ENCODE measurements at places on chromosomes 12 and 14.

- DNase-seq = no peak
Observed at GRCh38 chr12:7915661-7916403, 20.2 kb downstream of the SLC2A3 start.

- DNase-seq = no peak
Observed at GRCh38 chr12:89833337-89834252, 125.0 kb upstream of the ATP2B1 start.

DNA sequence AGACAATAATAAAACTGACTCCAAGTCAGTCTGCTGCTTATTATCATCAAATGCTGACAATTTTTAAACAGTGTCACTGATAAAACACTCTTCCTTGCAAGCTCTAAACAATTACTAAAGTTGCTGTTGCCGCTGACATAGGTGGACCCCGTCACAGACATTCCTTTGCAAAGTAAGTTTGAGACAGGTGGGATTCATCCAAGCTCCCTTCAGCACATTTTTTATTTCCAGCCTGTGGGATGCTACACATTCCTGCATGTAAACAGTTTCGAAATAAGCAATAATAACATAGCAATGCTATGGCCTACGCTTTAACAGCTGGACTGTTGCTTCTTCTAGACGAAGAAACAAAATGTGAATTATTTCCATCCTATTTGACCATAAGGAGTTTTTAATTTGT is 85.4 kb upstream of the HIF1A start:
- no peak for DNase-seq

DNA sequence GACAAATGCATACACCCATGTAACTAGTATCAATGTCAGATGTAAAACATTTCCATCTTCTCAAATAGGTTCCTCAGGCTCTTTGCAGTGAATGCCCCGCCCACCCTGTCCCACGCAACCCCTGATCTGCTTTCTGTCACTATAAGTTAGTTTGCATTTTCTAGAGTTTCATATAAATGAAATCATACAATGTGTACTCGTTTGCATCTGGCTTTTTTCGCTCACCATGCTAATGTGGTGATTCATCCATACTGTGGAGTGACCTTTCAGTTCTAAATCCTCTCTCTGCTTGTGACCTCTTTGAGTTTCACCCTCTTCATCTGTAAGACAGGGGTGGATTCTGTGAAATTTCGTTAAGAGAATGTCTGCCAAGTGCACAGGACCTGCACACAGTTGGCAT is 30.6 kb upstream of the MSI1 start:
- no peak for DNase-seq

DNA sequence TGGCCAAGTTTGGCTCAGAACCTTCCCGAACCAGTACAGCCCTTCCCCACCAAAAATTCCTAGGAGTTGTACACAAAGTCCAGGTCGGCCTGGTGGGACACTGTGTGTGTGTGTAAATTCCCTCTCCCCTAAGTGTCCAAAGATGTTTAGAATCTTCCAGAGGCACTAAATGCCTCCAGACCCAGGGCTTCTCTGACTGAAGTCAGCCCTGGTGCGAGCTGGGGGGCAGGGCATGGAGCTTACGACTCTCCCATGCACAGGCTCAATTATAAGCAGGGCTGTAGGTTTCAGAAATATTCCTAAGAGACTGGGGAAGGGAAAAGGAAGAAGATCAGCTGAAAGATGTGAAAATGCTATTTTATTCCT is 106.9 kb upstream of the ATF7IP start:
- DNase-seq = no peak

DNA sequence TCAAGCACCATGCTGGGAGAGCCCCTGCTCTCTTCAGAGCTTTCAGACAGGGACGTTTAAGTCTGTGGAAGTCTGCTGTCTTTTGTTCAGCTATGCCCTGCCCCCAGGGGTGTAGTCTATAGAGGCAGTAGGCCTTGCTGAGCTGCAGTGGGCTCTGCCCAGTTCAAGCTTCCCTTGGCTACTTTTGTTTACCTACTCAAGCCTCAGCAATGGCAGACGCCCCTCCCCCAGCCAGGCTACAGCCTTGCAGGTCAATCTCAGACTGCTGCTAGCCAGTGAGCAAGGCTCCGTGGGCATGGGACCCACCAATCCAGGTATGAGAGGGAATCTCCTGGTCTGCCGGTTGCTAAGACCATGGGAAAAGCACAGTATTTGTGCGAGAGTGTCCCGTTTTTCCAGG is 37.4 kb upstream of the C12orf71 start:
- DNase-seq = no peak

- no peak for DNase-seq
Observed at GRCh38 chr12:1313906-1314305, 280.5 kb downstream of the FBXL14 start.

DNA sequence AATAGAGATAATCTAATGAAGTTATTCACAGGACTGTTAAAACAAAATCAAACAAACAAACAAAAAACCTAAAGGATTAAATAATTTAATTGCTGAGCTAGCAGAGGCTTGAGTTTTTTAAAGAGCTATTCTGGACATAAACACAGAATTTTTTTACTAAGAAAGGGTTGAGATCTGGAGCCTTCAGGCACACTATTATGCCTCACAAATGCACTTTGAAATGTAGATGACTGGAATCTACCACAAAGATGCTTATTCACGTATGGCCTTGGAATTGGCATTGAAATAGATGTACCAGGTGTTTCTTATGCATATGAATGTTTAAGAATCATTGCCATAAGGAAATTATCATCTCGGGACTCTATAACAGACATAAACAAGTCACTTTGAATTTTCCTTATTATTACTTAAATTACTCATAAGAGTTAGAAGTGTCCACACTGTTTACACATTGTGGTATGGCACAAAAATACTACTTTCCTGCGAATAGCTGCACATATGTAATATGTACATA is 21.6 kb downstream of the PUS7L start:
- DNase-seq = no peak

DNA sequence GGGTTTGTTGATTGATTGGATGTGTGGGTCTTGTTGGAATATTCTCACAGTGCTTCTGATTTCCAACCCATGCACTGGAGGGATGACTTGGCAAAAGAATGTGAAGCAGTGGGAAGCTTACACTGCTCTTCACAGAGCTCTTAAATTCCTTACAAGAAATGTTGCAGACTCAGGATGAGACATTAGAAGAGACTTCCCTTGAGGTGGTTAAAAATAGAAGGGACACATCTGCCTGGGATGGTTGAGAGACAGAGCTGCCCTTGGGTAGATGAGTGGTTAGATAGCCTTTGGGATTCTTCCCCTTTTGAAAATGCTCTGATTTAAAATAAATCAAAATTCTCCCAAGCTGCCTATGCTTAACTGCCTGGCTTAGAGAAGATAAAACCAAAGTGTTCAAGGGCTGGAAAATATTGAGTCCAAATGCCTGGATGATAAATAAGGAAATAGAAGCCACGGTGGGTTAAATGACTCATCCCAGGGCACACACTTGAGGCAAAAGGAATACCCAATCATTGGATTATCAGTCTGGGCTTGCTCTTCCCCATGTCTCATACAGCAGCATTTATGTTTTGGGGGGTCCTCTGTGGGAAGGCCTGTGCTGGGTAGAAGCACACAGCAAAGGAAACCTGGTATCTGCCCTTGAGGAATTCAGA is 264.3 kb downstream of the AKAP6 start:
- peak; percentile 26 for DNase-seq

- DNase-seq = peak; percentile 9
Observed at GRCh38 chr12:65695113-65695865, 129.0 kb upstream of the HMGA2 start.

- DNase-seq = no peak
Observed at GRCh38 chr14:54692284-54692772, 125.4 kb downstream of the SAMD4A start.

- DNase-seq = no peak
Observed at GRCh38 chr12:85157035-85157603, 121.0 kb downstream of the LRRIQ1 start.

DNA sequence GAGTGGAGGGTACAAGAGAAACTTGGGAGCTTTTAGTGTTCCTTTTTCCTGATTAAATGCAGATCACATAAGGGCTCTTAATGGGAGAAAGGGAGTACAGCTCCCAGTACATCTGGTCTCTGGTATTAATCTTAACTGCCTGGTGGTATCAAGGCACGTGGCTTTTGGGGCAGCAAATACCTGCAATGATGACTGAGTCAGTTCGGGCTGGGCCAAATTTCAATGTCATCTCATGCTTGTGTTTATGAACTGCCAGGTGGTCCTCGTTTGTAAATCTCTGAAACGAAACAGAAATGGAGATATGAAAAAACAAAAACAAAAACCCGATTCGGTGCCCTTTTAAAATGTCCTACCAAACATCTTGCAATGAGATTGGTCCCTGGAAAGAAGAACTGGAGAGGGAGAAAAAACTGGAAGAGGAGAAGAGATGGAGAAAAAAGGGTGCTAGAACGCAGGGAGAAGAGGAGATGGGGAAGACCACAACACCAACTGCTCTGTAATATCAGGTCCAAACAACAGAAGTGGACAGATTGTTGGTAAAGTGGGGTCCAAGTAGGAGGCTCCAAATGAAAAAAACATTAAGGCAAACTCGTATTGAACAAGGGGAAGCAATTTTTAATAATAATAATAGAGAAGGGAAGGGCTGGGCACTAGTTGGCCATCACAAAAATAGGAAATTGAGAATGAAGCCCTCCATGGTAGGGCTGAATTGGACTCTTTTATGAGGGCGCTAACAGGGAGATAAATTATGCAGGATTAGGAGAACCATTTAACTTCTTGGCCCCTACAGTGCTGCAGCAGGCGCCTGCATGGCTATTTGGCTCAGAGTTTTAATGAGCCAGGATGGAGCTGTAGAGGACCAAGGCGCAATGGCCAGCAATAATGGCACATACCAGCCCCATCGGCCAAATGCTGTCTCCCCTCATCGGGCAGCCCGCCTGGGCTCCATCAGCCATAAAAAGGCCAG is 45.4 kb upstream of the NPFF start:
- DNase-seq = no peak

DNA sequence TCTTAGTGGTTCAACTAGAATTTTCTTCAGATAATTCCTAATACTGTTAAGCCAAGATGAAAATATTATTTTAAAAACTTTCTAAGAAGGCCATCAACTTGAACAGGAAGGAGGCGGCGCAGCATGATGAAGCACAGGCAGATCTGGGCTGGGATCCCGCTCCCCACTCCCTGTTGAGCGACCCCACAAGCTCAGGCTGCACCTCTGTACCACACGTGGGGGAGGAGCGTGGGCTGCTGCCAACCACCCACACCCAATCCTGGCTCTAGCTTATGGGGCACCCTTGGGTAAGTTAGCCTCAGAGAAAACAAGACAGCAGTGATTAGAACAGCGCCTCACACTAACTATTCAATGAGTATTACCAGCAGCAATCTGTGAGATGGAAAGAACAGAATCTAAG is 6.0 kb downstream of the MTERF2 start:
- no peak for DNase-seq

- DNase-seq = no peak
Observed at GRCh38 chr14:102616799-102617198, 24.4 kb downstream of the RCOR1 start.

Data from pons (tissue), 1 donor.